ENCODE measurements at places on chromosomes 11 and 22. TPM values are rescaled to one million over a fixed set of nuclear protein-coding genes. Genes with fewer than 3 reads are reported as not detected.
A peak's percentile ranks its signal among the peaks of the same experiment; 100 is the strongest.

GRCh38 chr11:125370561-125371389 is 125.3 kb downstream of the FEZ1 start:
- no peak for DNase-seq

- no peak for DNase-seq
These were observed 5.0 kb upstream of the MTNR1B start for GRCh38 chr11:92964471-92964870.

DNA sequence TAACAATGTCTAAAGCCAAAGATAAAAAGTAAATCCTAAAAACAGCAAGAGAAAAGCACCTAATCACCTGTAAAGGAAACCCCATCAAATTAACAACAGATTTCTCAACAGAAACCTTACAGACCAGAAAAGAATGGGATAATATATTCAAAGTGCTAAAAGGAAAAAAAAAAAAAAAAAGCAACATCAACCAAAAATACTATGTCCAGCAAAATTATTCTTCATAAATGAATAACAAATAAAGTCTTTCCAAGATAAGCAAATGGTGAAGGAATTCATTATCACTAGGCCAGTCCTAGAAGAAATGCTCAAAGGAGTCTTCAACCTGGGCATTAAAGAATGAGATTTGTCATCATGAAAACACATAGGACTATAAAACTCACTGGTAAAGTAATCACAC is 192.0 kb upstream of the UBASH3B start:
- DNase-seq, result no peak

DNA sequence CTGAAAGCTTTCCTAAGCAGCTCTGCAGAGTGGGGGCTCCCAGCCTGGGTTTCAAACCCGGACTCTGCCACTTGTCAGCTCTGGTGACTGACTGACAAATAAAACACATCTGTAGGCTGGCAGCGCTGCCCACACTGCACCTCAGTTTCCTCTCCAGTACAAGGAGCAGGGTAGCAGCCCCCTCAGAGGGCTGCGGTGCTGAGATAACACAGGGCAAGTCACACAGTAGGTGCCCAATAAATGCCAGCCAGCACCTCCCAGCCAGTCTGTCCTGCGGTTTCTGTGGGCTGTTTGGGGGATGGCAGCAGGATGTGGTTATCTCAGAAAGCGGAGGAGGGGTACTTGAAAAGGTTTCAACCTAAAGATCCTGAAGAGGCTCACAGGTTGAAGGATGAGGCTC is 1.5 kb downstream of the SYT12 start:
- DNase-seq, result no peak

DNA sequence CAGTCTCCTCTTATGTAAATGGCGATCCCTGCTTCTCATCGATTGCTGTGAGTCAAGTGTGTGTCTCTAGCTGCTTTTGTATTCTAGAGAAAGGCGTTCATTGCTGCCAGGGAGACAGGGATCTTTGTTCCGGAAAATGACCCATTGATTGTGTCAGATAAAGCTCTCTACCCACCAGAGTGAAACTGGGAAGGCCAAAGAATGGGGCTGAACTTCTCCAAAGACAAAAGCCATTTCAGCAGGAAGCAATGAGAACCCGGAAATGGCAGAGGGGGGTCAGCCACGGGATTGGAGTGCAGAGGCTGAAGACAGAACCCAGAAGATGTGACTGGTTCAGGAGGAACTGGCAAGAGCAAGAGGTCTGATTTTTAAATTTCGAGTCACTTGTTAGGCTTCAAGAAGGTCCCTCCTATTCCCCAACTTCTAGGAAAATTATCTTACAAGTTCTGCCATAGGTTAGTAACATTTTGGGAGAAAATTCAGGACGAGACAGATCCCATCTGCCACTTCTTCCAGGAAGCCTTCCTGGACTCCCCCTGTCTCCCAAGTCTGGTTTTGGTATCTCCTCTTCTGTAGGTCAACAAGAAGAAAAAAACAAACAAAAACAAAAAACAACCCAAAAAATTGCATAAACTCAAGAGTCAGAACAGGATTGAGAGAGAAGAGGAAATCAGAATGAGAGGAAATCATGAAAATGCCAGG is 110.6 kb downstream of the NECTIN1 start:
- DNase-seq, result peak; percentile 16

GRCh38 chr11:80388130-80388529 is 947.3 kb upstream of the TENM4 start:
- no peak for DNase-seq

DNA sequence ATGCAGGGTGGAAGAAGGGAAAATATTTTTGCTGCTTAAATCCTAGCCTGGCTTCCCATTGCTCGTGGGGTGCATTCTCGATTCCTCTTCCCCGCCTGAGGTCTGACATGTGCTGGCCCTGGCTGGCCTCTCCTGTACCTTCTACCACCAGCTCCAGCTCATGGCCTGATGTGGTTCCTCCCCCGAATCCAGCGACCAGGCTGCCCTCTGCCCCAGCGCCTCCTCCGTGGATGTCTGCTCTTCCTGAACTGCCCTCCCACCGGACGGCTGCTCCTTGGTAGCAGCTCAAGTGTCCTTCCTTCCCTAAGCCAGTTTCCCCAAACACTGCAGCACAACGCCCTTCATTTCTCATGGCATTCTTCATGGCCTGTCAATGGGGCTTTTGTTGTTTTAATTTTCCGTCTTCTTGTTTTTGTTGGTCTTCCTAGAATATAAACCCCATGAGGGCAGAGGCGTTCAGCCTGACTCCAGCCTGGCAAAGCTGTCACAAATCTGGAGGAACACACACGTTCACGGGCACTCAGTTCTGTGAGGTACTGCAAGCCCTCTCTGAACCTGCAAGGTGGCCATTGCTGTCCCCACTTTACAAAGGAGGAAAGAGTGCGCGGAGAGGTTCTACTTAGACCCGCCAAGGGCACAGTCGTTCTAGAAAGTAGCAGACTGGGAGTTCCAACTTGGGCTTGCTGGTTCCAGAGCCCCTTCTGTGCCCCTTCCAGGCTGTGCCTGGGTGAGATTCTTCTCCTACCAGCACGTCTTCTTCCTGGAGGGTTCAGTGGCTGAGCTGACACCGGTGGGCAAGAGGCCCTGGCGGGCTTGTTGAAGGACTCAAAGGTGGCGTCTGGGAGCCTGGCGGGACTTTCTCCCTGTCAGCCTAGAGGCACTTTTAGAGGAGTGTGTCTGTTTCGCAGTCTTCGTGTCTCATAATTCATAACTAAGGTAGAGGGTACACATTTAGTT is 953 bp upstream of the LRP5 start:
- no peak for DNase-seq

DNA sequence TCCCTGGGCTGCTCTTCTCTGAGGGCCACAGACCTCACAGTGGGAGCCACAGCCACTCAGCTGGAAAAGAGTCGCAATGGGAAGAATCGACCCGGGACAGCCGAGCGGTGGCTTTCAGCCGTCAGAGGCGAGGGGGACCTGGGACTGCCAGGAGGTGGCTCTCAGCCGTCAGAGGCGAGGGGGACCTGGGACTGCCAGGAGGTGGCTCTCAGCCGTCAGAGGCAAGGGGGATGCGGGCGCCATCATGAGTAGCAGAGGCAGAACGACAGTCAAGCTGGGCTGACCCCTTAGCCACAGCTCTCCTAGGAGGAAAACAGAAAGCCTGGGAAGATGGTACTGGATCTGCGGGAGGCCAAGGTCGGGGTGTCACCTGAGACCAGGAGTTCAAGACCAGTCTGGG is 14.9 kb upstream of the MUC2 start:
- DNase-seq, result no peak

DNA sequence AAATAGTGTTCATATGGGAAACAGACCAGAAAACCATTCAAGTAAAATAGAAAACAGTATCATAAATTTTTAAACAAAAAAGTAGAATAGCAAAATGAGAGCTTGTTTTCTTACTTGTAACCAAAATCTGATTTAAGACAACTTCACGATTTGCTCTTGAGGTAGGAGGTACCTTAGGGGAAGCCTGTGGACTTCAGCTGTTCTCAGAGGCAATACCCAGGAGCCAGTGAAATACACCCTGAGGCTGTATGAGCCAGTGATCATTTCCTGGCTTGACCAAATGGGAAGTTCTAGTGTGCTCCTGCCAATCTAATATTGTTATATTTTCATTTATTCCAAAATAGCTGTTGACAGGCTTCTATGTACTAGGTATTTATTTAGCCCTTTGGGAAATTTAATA is 104.8 kb downstream of the ARHGAP42 start:
- DNase-seq, result no peak

- no peak for DNase-seq
These were observed 98.9 kb downstream of the ARHGAP20 start for GRCh38 chr11:110613197-110613918.

- DNase-seq, result peak; percentile 12
These were observed 31.9 kb upstream of the IGLL5 start for GRCh38 chr22:22855617-22856308.

GRCh38 chr22:45240810-45241631 is at the start of gene KIAA0930:
TSS of gene KIAA0930 (minus strand) at chr22:45240894. CDS start at chr22:45240703, 191 bp downstream.
- DNase-seq, result peak; percentile 53

DNA sequence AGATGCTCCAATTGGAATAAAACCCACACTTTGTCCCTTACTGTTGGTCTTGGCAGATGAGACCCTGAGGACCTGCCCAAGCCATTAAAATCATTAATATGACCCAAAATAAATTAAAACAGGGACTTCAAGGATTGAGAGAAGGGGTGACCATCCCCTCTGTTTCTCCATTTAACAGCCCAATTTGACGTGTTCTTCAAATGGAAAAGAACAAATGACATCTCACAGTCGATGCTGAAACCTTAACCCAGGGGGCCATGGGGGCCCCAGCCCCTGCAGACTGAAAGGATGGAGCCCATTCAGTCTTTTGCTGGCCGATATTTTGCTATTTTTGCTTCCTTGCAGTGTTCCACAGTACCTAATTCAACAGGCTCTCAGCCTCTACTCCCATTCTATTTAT is 20.5 kb downstream of the ZNF74 start:
- DNase-seq, result no peak

GRCh38 chr22:39289975-39290720 is 29.3 kb downstream of the RPL3 start:
- DNase-seq, result no peak

DNA sequence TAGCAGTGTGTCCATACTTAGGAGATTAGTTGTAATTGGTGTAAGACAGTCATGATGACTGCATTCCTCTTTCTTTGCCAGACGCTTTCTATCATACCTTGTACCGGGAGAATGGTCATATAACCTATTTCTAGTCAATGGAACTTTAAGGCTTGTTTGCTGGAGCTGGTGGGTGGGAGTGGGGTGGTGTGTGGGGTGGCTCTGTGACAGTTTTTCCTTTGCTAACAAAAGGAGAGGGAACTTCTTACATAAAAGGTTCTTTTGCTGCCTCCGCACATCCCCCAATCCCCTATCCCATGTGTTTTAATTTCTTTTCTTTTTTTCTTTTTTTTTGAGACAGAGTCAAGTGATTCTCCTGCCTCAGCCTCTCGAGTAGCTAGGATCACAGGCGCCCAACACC is 9.8 kb upstream of the NUCB2 start:
- DNase-seq, result no peak

PGA5 gene
- total RNA-seq, result not detected

PRR5 gene
- 19.4 TPM for total RNA-seq

NAALADL1 gene
- 9.3 TPM for total RNA-seq

SPDYC gene
- total RNA-seq, result 0.15 TPM

IFITM1 gene
- not detected for total RNA-seq

NRXN2 gene
- not detected for total RNA-seq

CYP2D6 gene
- total RNA-seq, result 0.18 TPM

NCF4 gene
- not detected for total RNA-seq

CABP4 gene
- total RNA-seq, result not detected

KCNK4 gene
- not detected for total RNA-seq

STK33 gene
- total RNA-seq, result 12.6 TPM

OR5L1 gene
- total RNA-seq, result not detected
